ENCODE measurements at places on chromosomes 3 and 15.

- no peak for ATAC-seq
Measured at GRCh38 chr3:140588558-140588957, 89.3 kb upstream of the TRIM42 start.

GRCh38 chr3:139455206-139455605 is 21.1 kb downstream of the RBP2 start:
- no peak for ATAC-seq

DNA sequence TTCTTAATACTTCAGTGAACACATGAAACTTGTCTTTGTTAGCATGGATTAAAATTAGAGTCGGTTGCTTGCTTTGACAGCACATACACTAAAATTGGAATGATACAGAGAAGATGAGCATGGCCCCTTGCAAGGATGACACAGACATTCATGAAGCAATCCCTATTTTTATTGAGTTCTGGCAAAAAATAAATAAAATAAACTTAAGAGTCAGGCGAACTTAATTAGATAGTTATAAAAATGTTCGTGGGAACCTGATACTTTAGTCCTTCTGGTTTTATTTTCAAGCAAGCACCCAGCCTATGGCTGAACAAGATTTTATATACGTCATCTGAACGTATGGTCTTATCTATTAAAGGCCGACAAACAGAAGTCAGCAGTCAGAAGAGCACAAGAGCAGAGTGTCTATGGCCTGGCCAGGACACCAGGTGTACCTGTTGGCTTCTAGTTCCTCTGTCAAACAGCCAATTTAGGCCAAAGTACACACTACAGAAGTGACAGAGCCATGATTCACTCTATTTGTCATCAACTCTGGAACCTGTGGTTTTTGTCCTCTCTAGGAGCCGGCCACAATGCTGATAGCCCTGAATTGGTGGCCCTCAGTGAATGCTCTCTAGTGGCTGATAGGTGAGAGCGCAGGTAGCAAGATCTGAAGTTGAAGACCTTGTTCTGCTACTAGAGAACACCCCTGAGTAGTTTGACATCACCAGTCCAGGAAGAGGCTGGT is 64.3 kb downstream of the LEO1 start:
- no peak for ATAC-seq

DNA sequence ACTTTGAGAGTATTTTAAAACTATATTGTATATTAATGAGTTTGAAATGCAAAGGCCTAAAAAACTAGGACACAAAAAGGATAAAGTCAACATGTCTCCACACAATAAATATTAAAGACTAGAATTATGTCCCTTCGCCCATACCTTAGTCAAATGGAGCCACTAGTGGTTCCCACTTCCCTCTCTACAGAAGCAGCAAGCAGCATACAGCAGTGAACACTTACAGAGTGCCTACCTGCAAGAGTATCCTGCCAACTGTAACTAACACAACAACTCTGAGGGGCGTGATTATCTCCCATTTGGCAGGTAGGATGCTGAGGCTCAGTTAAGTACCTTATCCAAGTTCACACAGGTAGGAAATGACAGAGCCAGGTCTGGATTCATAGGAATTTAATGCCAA is 17.2 kb downstream of the DYNC1LI1 start:
- ATAC-seq: no peak

- ATAC-seq: peak; percentile 78
Measured at GRCh38 chr15:79978655-79979514, 7.9 kb upstream of the BCL2A1 start.

DNA sequence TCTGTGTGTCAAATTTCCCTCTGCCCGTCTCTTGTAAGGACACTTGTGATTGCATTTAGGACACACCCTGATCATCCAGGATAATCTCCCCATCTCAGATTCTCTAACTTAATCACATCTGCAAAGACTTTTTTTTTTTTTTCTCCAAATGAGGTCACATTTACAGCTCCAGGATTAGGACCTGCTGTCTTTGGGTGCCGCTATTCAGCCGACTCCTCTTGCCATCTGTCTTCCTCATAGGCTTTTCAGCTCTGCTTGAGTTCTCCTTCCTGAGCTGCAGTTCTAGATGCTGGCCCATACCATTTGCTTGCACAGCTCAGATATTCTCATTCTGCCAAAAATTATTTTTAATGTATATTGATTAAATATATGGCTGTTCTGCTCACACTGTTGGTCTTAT is 94.3 kb upstream of the TLE3 start:
- ATAC-seq: no peak

GRCh38 chr3:52036829-52037228 is 19.5 kb downstream of the DUSP7 start:
- ATAC-seq: no peak

DNA sequence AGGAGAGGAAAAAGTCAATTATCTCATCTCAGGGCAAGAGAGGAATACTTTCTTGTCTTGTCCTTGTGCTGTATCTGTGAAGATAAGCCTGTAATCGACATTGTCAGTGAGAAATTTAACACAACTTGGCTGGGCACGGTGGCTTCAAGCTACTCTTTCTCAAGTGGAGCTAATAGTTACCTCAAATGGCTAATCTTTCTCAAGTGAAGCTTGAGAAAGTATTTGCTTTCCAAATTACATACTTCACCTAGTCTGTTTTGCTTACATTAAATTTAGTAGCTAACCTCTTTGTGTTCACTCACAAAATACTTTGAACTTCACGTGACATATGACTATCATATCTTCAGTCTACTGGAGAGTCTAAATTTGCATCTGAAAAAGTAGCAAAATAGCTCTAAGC is 48.3 kb upstream of the B3GALNT1 start:
- ATAC-seq: no peak
